ENCODE measurements at places on chromosomes 4 and X. TPM values are rescaled to one million over a fixed set of nuclear protein-coding genes. Genes with fewer than 3 reads are reported as not detected.

DNA sequence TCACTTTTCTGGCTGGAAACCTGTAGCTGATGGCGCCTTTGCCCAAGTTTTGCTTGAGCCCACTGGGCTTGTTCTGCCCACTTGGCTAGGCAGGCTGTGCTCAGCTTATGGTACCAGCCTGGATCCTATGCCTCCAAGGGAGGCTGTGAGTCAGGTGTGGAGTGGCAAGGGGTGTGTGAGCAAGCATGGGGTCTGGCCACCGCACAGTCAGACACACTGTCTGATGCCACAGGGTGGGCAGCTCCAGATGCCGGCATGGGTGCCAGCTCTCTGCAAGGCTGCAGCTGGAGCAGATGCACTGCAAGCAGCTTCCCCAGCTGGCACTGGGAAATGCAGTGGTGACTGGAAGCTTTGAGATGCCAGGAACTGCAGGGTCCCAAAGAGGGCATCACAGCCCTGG is 16.3 kb upstream of the GIMD1 start:
- no peak for DNase-seq

GRCh38 chr4:123749383-123749782 is 352.8 kb downstream of the SPRY1 start:
- no peak for DNase-seq

Gene L1CAM
- total RNA-seq = 0.88 TPM

Gene GDPD2
- not detected for total RNA-seq

Data from left lobe of liver (tissue), 2 donors.